ENCODE measurements at places on chromosomes 5 and 9. TPM values are rescaled to one million over a fixed set of nuclear protein-coding genes. Genes with fewer than 3 reads are reported as not detected.

The SH2D3C gene
- 35.3 TPM for total RNA-seq

- peaks cover 3% of the 10 kb centered on the region for H3K4me1 ChIP-seq
- H3K36me3 ChIP-seq: no peaks in the 10 kb centered on the region
- H3K27me3 ChIP-seq: peaks cover 47% of the 10 kb centered on the region
- no peak overlapping the region for H3K27ac ChIP-seq
Measured at GRCh38 chr5:135930029-135930948, 24.5 kb downstream of the LECT2 start.

GRCh38 chr5:76046741-76047140 is 36.4 kb upstream of the SV2C start:
- H3K4me3 ChIP-seq: no peak overlapping the region
- H3K27ac ChIP-seq: no peak overlapping the region
- peaks cover 30% of the 10 kb centered on the region for H3K27me3 ChIP-seq
- no peaks in the 10 kb centered on the region for H3K4me1 ChIP-seq

DNA sequence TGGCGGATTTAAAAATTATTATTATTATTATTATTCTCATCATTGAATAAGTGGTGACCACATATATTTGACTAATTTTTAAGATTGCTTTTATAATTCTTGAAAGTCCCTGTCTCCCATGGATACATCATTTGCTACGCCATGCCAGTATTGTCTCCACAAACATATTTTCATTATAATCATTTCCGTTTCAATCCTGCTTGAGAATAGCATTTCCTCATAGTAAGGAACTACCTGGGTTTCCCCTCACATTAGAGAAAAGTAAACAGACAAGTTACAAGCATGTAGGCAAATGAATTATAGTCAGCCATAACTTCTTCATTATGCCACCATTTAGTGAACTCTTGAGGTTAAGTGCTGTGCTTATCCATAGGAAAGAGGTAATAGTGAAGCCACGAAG is 276.6 kb downstream of the NFIB start:
- no peak overlapping the region for H3K27ac ChIP-seq
- no peak overlapping the region for H3K4me3 ChIP-seq
- DNase-seq: no peak
- H3K36me3 ChIP-seq: no peaks in the 10 kb centered on the region

DNA sequence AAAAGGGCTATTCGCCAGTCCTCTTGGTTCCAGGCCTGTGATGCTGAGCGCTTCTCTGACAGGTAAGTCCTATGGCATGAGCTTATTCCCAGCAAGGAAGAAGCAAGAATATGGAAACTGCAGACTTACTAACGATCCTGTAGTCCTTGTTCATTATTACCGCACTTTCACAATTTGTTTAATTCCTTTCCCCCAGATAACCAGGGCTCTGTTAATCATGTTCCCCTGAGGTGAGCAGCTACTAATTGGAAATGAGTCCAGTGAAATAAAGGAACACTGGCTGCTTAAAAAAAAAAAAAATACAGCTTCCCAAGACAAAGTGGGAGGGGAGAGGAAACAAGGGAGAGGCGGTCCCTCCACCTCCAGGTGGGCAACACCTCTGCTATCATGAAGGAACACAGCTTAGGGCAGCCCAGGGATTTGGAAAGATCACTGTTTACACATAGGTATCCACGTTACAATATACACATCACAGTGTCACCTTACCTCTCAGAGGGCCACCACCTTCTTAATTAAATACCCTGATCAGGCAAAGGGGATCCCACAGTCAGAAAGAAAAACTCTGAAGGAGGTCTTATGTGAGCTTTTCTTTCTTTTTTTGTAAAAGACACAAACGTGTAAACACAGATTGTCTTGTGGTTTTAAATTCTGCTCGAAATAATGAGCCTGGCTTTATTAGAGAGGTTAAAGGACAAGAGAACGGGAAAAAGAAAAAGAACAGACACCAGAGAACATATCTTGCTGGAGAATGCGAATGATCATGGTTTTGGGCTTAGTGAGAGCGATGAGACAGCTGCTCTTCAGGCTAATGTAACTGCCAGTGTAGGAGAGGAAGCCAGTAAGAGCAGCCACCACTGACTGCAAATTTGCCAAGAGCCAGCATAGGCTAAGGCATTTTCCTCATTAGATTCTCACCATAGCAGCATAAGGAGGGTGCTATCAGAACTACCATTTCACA is 258.6 kb downstream of the CRB2 start:
- no peaks in the 10 kb centered on the region for H3K27me3 ChIP-seq
- DNase-seq: no peak
- H3K36me3 ChIP-seq: no peaks in the 10 kb centered on the region
- H3K27ac ChIP-seq: no peak overlapping the region

DNA sequence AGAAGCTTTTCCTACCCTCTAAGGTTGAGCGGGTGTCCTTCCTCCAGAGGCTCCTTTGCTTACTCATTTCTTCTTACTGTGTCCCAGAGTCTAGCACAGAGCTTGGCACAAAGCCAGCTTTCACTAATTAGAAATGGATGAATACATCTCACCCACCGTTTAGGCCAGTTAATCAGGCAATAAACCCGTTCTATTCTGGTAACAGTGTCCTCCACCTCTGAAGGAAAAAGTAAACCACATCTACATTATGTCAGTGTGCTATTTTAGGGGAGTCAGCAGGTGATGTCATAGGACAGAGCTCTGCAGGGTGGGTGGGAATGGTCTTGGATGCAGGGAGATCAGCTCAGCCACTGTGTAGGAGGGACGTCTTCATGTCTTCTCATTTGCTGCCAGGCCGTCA is 109.2 kb downstream of the OSTF1 start:
- no peaks in the 10 kb centered on the region for H3K27me3 ChIP-seq
- DNase-seq: no peak
- H3K4me3 ChIP-seq: no peak overlapping the region
- no peaks in the 10 kb centered on the region for H3K36me3 ChIP-seq
- no peak overlapping the region for H3K27ac ChIP-seq
- no peaks in the 10 kb centered on the region for H3K4me1 ChIP-seq

GRCh38 chr5:62498961-62499360 is 79.7 kb upstream of the LRRC70 start:
- DNase-seq: no peak
- no peaks in the 10 kb centered on the region for H3K27me3 ChIP-seq
- H3K4me3 ChIP-seq: no peak overlapping the region
- H3K4me1 ChIP-seq: no peaks in the 10 kb centered on the region
- no peak overlapping the region for H3K27ac ChIP-seq

GRCh38 chr9:99073985-99074901 is 30.7 kb upstream of the TGFBR1 start:
- no peaks in the 10 kb centered on the region for H3K36me3 ChIP-seq
- H3K4me1 ChIP-seq: peaks cover 37% of the 10 kb centered on the region
- no peak for DNase-seq
- no peaks in the 10 kb centered on the region for H3K27me3 ChIP-seq

DNA sequence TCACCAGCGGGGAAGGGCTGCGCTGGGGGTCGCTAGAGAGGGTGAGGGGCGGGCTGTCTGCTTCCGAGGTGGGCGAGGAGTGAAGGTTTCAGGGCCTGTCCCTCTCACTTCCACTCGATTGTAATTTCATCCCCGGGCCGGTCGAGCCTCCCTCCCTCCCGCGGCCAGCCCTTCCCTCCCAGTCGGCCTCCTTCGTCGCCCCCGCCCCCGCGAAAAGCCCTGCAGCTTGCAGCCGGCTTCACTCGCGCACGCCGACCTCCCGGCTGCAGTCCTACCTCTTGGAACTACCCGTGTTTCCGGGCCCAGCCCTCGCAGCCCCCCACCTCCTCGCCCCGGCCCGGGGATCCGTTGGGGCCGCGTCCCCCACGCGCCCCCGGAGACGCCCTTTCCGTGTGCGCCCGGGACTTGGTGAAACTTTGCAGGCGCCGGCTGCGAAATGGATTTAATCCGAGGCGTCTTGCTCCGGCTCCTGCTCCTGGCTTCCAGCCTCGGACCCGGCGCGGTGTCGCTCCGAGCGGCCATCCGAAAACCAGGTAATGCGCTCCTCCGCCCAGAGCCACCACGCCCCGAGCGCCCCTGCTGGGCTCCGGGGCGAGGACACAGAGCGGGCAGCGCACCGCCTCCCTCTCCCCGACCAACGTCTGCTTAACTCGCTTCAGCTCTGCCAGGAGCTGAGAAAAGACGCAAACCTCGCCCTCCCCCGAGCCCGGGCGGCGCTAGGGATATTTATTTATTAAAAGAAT is at the start of gene EGFLAM:
Gene EGFLAM (plus strand): TSS at position 241 of the 743 bp plus-strand sequence. CDS start 196 bp downstream, at position 437.
- peaks cover 55% of the 10 kb centered on the region for H3K27me3 ChIP-seq
- no peak within 1 kb of the TSS for H3K27ac ChIP-seq
- H3K36me3 ChIP-seq: no peaks in the 10 kb centered on the region
- peaks cover 10% of the 10 kb centered on the region for H3K4me1 ChIP-seq
- H3K4me3 ChIP-seq: no peak within 1 kb of the TSS

The DND1 gene
- total RNA-seq: 2.3 TPM

DNA sequence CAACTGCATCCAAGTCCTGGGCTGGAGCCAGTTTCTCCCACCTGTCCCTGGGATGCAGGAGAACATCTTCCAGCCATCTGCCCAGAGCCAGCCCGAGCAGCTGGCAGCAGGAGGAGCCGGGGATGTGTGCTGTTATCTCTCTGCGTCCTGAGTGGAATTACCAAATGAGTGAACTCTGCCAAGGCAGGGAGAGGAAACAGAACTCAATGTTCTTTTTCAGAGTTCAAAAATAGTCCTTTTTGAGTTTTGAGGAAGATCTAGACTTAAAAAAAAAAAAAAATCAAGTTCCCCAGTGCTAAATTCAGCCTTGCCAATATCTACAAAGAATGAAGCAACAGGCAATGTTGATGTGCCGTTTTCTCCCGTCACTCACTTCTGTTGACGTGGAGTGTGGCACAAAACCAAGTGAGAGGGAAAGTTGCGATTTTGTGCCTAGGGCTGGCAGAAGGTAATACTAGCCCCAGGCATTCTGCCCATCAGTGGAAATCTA is 56.2 kb downstream of the TMOD1 start:
- no peak for DNase-seq
- H3K27me3 ChIP-seq: peaks cover 15% of the 10 kb centered on the region
- no peaks in the 10 kb centered on the region for H3K36me3 ChIP-seq
- peaks cover 12% of the 10 kb centered on the region for H3K4me1 ChIP-seq
- H3K27ac ChIP-seq: no peak overlapping the region

- no peak for DNase-seq
- H3K27me3 ChIP-seq: no peaks in the 10 kb centered on the region
- H3K36me3 ChIP-seq: no peaks in the 10 kb centered on the region
- H3K27ac ChIP-seq: no peak overlapping the region
- H3K4me1 ChIP-seq: no peaks in the 10 kb centered on the region
- H3K4me3 ChIP-seq: no peak overlapping the region
Measured at GRCh38 chr5:178106556-178107239, 6.6 kb upstream of the N4BP3 start.

The ZBED3 gene
- total RNA-seq: 0.61 TPM

DNA sequence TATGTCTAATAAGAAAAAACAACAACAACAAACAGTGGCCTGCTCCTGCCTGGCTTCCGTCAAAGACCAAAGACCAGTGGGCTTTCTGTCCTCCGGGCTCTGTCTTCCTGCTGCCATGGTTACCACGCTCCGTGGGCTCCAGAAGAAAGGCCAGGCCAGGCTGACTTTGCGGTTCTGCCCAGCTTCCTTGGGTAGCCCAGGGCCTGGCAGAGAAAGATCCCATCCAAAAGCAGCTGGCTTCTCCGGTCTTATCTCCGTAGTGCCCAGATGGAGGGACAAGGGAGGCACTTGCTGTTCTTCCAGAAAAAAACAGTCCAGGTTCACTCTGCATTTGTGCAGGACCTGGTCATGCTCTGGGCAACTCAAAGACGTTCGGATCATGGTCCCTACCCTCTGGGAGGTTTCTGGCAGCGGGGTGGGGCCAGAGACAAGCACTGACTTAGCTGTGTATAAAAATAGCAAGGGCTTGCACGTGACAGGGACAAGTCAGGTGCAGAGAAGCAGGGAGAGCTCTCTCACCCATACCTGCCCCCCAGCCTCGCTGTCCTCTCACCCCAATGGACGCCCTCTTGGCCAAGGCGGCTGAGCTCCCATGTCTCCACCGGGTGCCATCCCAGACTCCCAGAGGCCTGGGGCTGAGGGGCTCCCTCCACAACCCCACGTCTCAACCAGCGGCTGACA is 212.2 kb downstream of the C9orf50 start:
- DNase-seq: no peak
- H3K27ac ChIP-seq: no peak overlapping the region
- H3K4me1 ChIP-seq: peaks cover 9% of the 10 kb centered on the region
- H3K36me3 ChIP-seq: peaks cover 5% of the 10 kb centered on the region

The BARHL1 gene
- not detected for total RNA-seq

- H3K36me3 ChIP-seq: no peaks in the 10 kb centered on the region
- H3K4me1 ChIP-seq: no peaks in the 10 kb centered on the region
- no peak for DNase-seq
- peaks cover 20% of the 10 kb centered on the region for H3K27me3 ChIP-seq
- no peak overlapping the region for H3K27ac ChIP-seq
Measured at GRCh38 chr9:88807426-88807825, 183.8 kb upstream of the S1PR3 start.

GRCh38 chr5:158487664-158488063 is 612.1 kb downstream of the EBF1 start:
- H3K4me1 ChIP-seq: no peaks in the 10 kb centered on the region
- no peak for DNase-seq
- no peak overlapping the region for H3K4me3 ChIP-seq
- H3K27me3 ChIP-seq: peaks cover 5% of the 10 kb centered on the region
- H3K36me3 ChIP-seq: no peaks in the 10 kb centered on the region

GRCh38 chr5:150561571-150562275 is 53.8 kb downstream of the NDST1 start:
- H3K27me3 ChIP-seq: no peaks in the 10 kb centered on the region
- no peaks in the 10 kb centered on the region for H3K4me1 ChIP-seq
- no peak for DNase-seq

The WHRN gene
- total RNA-seq: 4.4 TPM

DNA sequence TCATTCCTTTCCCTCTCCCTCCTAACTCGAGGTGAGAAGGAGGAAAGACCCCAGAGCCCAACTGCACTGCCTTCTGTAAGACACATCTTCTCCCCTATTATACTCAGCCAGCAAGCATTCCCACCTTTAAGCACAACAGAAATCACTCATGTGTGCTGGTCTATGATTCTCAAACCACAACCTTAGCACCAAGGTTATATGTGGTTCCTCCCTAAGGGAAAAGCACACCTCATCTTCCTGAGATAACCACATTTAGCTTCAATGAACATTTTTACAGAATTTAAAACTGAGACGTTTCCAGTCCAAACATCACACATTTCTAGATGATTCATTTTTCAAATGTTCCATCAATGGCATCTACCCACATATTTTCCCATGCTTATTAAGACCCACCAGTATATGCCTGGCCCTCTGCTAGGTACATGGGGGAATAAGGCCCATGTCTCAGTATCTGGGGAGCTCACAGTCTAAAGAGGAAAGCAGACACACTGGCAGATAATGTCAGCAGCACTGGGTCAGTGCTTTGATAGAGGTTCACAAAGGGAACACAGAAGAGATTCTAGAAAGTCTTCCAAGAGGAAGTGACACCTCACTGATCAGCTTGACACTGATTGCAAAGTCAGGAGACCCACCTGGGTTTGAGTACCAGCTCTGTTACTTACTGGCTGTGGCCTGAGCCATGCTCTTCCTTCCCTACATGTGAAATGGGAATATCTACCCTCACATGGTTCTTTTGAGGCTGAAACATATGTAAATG is 245.4 kb downstream of the DENND1A start:
- H3K4me1 ChIP-seq: peaks cover 46% of the 10 kb centered on the region
- no peak overlapping the region for H3K27ac ChIP-seq
- no peak for DNase-seq
- H3K27me3 ChIP-seq: no peaks in the 10 kb centered on the region
- peaks cover 9% of the 10 kb centered on the region for H3K36me3 ChIP-seq
- H3K4me3 ChIP-seq: no peak overlapping the region

The TMEM167A gene
- total RNA-seq: 73.6 TPM

The LCN10 gene
- total RNA-seq: 1.2 TPM
